Effector CD8-positive, alpha-beta T cell (primary cell): ENCODE measurements at places on chromosomes 11 and 22.

DNA sequence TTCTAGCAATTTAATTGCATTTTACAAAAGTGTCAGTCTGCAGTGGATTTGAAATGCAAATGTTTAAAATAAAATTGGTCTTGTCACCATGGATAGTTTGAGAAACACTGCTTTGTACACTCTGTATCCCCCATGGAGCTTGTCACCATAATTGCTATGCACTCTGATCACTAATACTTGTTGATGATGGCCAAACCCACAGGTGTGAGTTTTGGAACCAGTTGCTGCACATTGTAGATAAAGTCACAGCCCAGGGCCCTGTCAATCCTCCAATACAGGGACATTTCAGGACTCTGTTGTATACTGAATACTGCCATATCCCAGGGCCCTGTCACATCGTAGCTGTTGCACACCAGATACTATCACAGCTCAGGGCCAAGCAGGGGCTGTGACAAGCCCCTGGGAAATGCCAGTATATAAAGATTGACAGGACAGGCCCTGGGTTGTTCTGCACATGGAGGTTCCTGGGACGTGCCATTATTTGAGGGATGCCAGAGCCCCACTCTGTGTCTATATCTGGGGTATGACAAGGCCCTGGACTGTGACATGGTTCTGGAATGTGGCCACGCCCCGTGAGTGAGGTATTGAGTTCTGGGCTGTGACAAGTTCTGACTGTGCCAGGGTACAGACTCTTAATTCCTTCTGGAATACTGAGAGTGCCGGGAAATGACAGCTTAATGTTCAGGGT lies 27.9 kb upstream of the SMPD1 start:
- no peak for DNase-seq

- no peak for DNase-seq
These were observed 54.1 kb downstream of the MICAL3 start for GRCh38 chr22:17970201-17970708.

- DNase-seq, result no peak
These were observed 471.4 kb downstream of the SOX6 start for GRCh38 chr11:15884777-15885540.

DNA sequence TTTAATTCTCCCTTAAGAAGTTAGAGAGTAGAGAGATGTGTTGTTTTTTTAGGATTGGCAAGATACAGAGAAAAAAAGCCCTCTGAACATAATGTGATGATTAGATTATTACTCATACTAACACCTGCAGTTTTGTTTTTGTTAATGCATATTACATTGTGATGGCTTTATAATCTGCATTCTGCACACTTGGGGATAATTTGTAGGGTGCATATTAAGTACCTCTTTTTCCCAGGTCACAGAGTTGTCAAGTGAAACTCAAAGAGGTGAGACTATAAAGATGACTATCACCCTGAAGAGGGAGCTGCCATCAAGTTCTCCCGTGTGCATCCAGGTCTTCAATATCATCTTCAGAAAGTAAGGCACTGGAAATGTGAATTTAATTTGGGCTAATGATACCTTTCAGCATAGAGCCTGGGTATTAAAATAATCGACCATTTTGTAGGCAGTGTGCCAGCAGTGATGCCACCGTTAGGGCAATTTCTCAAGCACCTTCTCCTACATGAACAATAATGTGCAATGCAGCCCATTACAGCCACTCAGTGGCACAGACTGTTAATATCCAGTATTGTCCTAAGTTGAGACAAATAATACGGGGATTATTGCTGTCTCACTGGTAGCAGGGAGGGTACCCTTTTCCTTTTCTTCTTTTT lies 16.2 kb downstream of the PIWIL4 start:
- no peak for DNase-seq

- no peak for DNase-seq
These were observed 61.4 kb upstream of the LMO2 start for GRCh38 chr11:33953289-33953688.
